Testis (tissue), 5 donors: ENCODE measurements at places on chromosomes 5 and 9. TPM values are rescaled to one million over a fixed set of nuclear protein-coding genes. Genes with fewer than 3 reads are reported as not detected.

EIF4E1B gene
- 1.0 TPM for polyA plus RNA-seq

LEAP2 gene
- 3.6 TPM for polyA plus RNA-seq

ZNF483 gene
- polyA plus RNA-seq = 10.5 TPM

ANKRD34B gene
- polyA plus RNA-seq = 0.34 TPM

PRDM9 gene
- polyA plus RNA-seq = 6.8 TPM

LRRTM2 gene
- polyA plus RNA-seq = 0.09 TPM

ANGPTL2 gene
- polyA plus RNA-seq = 30.7 TPM

IFNK gene
- polyA plus RNA-seq = not detected

LCN9 gene
- polyA plus RNA-seq = not detected

MSX2 gene
- polyA plus RNA-seq = 15.8 TPM

TSTD2 gene
- polyA plus RNA-seq = 20.0 TPM

C9orf57 gene
- polyA plus RNA-seq = 34.1 TPM

C6 gene
- polyA plus RNA-seq = 10.8 TPM

TMEM252 gene
- polyA plus RNA-seq = 0.26 TPM

FAM81B gene
- polyA plus RNA-seq = 63.3 TPM

TLX3 gene
- 0.21 TPM for polyA plus RNA-seq

WDR55 gene
- 11.7 TPM for polyA plus RNA-seq
